ENCODE measurements at places on chromosomes 2 and 18.

- DNase-seq: no peak
Measured at GRCh38 chr18:73711256-73711655, 436.4 kb downstream of the FBXO15 start.

GRCh38 chr2:66443979-66444861 lies 9.3 kb downstream of the MEIS1 start:
- no peak for DNase-seq

DNA sequence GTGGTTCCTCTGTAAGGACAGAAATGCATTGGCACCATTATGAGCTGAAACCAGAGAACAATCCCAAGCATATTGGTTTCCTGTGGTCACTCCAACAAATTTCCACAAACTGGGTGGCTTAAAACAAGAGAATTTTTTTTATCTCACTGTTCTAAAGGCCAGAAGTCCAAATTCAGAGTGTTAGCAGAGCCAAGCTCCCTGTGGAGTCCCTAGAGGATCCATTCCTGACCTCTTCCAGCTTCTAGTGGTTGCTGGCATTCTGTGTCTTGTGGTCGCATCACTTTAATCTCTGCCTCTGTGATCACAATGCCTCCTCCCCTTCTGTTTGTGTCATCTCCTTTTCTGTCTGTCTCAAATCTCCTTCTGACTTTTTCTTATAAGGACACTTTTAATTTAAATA lies 380.3 kb downstream of the NYAP2 start:
- no peak for DNase-seq

DNA sequence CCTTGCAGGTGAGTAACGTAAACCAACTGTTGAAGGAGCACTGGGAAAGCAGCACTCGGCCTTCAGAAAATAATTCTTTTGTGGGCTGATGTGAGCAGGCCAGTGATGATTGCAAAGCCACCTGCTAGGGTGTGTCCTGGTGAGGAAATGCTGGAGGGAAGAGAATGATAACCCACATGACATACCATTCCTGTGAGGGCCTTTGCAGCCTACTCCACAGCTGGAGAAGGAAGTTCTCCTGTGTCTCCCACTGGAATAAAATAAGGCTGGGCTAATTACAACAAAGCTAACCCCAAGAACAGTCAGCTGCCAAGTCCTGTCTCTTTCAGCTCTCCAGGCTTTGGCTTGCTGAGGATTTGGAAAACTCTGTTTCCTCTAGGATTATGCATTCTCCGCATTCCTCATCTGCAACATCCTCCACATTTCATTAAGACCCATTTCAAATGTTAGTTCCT lies 16.7 kb upstream of the DSG1 start:
- DNase-seq: no peak

DNA sequence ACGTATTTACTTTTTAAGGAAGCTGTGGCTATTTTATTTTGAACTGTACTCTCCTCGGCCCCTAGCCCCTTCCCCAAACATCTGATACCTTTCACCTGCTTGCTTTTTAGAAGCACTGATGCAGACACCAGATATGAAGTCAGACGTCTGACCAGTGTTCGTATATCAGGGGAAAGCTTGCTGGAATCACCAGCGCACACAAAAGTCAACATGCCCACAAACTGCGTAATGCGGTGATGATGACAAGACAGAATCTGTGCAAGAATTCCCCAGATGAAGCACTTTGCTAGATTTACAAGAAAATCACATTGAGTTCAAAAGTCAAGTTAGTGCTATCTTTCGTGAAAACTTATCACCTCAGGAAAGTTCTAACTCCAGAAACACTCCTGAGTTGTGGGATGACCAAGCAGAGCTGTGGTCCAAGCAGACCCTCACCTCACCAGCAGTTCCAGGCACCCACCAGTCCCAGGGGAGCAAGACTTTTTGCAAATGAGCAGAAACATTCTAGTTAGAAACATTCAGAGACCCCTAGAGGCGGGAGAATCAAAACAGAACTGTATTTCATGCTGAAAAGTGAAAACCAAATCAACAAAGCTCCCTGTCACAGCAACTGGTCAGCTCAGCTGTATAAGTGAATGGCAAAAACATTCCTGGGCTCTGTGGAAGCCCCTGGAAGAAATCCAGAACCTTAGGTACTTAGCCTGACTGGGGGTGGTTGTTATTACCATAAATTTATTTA lies 55.7 kb downstream of the INO80C start:
- no peak for DNase-seq

- no peak for DNase-seq
Measured at GRCh38 chr2:201432621-201433393, 18.5 kb downstream of the TRAK2 start.

DNA sequence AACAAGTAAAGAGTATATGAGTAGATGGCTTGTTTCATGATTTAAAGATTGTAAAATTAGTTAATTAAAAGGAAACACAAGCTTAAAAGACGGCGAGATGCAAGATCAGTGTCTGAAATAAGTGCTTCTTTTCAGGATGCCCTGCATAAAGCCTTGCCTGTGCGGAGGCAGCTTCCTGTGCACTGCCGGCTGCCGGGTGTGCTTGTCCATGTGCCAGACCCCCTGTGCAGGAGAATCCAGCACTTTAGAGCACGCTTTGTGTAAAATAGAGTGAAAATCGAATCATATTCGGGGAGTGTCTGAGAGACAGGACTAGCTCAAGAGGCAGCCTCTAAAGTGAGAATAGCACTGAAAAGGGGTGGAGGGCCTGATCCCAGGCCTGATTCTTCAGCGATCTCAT lies 154.7 kb downstream of the CHST9 start:
- no peak for DNase-seq

DNA sequence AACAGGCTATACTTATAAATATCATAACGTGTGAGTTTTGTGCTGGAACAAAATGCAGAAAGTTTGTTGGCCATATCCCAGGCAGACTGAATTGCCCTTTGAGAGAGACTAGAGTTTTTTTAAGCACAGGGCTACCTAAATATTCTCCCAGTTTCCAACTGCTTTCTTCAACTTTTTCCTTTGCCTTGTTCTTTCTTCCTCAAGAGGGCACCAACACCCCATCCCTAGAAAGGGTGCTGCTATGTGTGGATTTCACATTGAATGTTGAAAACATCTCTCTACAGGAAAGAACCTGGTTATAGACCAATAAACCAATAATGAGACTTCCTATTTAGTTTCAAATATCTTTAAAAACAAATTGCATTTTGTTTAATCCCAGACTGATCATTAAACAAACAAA lies 87.9 kb downstream of the ICOS start:
- peak; percentile 11 for DNase-seq

DNA sequence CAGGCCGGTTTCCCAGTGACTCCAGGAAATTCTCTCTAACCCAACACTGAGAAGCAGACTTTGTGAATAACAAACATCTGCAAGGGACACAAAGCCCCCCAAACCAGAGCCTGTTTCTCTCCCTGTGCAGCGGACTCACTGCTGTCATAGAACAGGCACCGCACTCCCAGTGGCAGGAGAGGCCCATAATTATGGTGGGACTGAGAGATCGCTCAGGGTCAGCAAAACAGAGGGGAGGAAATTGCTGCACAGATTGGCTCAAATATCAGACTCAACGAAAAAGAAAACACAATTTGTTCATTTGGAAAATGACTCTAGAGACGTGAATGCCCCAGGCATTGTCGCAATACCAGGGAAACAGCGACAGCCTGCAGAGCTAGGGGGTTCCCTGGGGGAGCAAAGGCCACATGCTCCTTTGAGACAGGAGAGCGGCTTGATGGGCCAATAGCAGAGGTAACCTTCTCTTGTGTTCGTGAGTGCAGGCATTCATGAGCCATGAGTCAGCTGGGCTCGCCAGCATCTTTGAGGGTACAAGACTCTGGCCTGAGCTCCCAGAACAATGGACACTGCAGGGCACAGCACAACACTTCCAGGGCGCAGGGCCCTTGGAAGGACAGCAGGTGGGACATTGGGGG lies 143.3 kb upstream of the KLHL29 start:
- no peak for DNase-seq

- DNase-seq: peak; percentile 23
Measured at GRCh38 chr2:116719836-116720235, 1094.7 kb upstream of the DDX18 start.

DNA sequence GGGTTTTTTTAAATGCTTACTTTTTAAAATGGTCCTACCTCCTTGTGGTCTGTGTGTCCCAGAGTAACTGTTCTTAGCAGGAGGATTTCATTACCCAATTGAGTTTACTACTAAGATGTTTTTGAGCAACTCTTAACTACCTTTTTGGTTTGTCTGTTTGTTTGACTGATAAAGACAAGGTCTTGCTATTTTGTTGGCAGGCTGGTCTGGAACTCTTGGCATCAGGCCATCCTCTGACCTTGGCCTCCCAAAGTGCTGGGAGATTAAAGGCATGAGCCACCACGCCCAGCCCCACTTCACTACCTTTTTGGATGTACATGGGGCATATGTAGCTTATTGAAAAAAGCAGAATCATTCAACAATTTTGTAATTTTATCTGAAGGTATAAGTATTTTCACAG lies 14.9 kb downstream of the MRPS9 start:
- no peak for DNase-seq

- DNase-seq: no peak
Measured at GRCh38 chr2:25000503-25001324, 29.0 kb upstream of the DNAJC27 start.

DNA sequence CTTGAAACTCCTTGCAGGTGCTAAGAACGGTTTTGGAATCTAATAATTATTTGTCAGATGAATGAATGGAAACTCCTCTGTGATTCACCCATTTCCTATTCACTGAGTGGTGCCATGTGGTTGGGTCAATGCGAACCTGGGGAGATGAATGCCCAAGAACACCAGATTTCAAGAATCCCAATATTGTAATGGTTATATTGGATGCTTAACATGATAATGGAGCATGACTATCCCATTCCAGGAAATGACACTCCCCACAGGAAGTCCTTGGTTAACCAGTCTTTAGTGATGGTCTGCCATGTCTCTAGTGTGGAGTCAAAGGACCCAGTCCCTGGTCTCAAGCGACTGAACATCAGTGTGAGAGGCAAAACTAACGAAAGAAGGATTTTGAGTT lies 67.9 kb upstream of the ST3GAL5 start:
- no peak for DNase-seq

- DNase-seq: no peak
Measured at GRCh38 chr18:48720655-48721025, 181.8 kb downstream of the CTIF start.

DNA sequence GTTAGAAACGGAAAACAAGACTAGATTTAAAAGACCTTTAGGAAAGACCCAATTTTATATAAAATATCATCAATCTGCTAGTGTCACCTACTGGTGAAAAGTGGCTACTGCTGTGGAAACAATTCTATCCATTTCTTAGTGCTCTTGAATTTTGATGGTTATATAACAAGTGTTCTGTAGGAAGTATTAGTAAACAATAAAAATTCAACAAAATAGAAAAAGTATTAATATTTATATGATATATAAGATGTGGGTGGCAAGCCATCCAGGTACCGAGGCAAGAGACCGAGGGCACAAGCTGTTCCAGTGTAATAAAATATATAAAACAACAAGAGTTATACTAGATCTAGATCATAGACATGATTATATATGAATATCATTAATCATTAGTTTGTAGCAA lies 6.2 kb upstream of the TMEM87B start:
- DNase-seq: no peak

Measured in non-pigmented ciliary epithelial cell (primary cell).